Caco-2 (cell line): ENCODE measurements at places on chromosomes 12 and 14. TPM values are rescaled to one million over a fixed set of nuclear protein-coding genes. Genes with fewer than 3 reads are reported as not detected.

- DNase-seq, result peak; percentile 50
Measured at GRCh38 chr12:56601503-56601902, 28.6 kb downstream of the BAZ2A start.

The ATL1 gene
- total RNA-seq, result 1.1 and 1.2 TPM in 2 replicates

DNA sequence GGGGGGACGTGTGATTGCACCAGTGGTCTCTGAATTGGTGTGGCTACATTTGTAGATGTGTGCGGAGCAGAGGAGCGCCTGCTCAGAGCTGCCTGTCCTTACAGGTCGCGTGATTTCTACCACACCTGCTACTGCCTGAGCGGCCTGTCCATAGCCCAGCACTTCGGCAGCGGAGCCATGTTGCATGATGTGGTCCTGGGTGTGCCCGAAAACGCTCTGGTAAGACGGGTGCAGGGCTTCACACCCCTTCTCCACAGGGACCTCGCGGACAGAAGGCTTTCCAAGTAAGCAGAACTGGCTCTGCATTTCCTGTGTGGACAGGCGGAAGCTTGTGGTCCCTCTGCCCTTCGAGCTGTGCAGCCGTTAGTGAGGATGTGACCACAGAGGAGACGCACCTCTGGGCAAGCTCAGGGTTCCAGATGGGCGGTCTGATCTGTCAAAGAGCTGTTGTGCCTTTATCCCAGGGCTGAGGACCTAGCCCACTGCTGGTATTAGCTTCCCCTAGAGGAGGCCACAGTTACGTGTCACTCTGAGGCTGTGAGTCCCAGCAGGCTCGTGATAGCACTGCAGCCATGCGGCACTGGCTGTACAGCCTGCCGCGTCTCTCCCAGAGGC, 47.7 kb downstream of the MAX start:
- DNase-seq, result no peak

DNA sequence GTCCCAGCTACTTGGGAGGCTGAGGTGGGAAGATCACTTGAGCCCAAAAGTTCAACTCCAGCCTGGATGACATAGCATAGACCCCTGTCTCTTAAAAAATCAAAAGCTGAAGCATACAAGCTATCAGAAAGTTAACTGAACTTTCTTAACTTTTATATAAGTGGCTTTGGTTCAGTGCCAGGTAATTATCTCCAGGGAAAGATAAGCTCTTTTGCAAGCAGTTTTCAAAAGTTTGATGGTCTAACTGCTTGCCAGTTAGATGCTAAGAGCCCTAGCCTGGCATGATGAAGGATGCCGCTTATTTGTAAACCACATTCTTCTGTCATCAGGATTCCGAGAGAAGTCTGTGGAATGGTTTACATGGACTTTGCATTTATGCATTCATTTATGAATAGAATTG, 409.1 kb downstream of the AEBP2 start:
- DNase-seq, result no peak
